Stimulated activated CD4-positive, alpha-beta T cell treated with anti-CD3 and anti-CD28 coated beads, Interleukin-1b, Interleukin-23, amount 100 ng/mL, for 1 hour (primary cell): ENCODE measurements at places on chromosomes 16 and 17.

DNA sequence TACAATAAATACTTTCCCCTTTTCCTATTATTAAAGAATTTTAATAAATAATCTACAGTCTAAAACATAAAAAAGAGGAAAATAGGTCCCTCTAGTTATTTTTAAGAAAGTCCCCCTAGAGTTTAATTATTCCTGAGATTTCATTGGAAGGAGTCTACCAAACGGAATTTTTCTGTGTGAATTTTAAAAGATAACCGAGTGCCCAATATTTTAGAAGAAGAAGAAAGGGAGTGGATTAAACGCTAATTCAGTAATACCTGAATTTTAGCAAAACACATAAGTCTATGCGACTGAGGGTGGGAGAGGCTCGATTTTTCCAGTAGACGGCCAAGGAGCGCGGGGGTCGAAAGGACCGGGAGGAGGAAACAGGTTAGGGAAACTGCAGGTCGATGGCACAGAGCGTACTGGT, 2.2 kb downstream of the HOXB2 start:
- no peak for DNase-seq

GRCh38 chr17:41535764-41536481, 7.8 kb upstream of the KRT19 start:
- DNase-seq, result no peak

- no peak for DNase-seq
Observed at GRCh38 chr16:83118365-83118764, 491.6 kb downstream of the CDH13 start.

GRCh38 chr16:86747761-86748160, 169.4 kb downstream of the FOXL1 start:
- no peak for DNase-seq

DNA sequence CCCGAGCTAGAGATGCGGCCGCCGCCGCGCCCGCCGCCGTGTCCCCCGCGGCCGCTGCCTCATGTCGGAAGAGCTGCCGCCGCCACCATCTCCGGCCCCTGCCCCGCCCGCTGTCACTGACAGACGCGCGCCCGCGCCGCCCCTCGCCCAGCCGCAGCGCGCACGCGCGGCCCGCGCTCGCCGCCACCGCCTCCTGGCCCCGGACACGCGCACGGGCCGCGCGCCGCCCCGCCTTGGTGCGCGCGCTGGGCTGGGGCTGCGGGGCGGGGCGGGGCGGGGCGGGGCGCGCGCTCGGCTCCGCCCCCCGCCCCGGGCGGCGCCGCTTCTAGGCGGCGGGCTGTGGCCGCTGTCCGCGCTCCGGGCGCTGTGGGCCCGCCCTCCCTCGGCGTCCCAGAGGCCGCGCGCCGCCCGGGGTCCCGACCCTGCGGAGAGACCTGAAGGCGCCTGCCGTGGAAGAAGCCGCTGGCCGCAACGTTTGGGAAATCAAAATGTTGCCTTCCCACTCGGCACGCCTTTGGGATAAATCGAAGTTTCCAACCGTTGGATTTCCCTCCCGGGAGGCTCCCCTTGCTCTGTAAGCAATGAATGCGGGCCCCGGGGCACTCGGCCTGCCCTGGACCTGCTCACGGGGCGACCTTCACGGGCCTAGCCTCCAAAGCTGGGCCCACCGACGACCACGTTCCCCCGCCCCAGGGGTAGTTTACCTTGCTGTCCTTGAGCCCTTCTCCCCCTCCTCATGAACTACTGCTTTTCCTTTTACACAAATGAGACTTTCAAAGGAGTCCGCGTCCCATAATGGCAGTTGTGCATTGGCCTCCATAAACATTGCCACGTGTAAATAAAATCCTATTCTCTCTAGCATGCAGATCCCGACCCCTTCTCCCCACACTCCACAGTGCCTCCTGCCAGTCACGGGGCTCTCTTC, at the start of gene ADCY9:
ADCY9 (minus strand) TSS at position 118 of the 925 bp plus-strand sequence. CDS start 1,000 bp downstream, outside the sequence.
- peak; percentile 49 for DNase-seq

DNA sequence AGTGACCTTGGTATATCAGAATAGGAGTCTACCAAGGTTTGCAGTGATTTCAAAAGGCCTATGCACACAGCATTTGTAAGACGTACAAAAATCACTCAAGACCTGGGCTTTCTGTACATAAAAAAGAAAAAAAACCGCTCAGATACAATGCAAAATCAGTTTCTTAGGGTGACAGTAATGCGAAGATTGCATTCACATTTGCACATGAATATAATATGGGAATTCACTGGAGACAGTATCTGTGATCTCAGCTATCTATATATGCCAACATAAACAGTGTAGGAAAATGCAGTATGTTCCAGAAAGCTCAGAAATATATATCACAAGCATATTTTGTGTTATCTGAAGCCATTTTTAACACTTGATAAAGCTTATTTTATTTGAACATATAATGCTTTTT, 176.4 kb upstream of the MYOCD start:
- no peak for DNase-seq

GRCh38 chr16:23031508-23032098, 117.6 kb downstream of the USP31 start:
- DNase-seq, result no peak

DNA sequence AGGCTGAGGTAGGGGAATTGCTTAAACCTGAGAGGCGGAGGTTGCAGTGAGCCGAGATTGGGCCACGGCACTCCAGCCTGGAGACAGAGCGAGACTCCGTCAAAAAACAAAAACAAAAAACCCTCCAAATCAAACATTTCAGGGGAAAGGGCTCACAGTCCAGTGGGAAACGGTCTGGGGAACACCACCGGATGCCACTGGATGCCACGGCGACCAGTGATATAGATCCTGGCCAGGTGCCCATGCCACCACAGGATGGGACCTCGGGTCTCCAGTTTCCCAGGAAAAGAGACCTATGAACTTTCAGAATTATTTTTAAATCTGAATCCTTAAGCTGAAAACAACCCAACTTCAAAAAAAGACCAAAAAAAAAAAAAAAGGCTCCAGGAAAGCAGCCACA, 12.3 kb downstream of the CEP131 start:
- DNase-seq, result no peak

DNA sequence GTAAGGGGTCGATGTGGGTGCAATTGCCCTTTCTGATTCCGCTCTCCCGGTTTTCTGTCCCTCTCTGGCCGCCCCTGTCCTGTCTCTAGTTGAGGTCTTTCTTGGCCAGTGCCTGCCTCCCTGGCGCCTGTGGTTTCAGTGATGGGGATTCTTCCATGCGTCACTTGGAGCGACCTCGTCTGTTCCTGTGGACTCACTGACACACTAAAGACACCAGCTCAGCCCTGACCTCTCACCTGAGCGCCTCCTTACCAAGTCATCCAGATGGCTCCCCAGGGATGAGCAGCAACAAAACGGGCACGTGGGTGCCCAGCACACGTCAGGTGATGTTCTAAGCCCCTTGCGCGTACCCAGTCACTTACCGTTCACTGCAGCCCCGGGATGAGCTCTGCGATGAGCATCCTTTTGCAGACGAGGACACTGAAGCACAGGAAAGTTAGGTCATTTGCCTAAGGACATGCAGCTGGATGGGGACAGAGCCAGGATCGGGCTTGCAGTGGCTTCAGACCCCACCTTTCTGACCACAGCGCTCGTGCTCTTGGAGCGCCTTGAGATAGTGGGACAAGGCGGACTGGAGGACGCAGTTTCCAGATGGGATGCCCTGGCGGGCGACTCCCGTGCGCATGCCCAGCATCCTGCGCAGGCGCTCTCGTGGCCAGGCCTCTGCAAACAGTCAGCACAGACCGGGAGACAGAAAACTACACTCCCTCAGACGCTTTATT, 11.5 kb upstream of the LGALS3BP start:
- DNase-seq, result no peak

GRCh38 chr16:68802190-68802589, 41.1 kb upstream of the TANGO6 start:
- DNase-seq, result no peak

- DNase-seq, result no peak
Observed at GRCh38 chr17:81239714-81240555, 817 bp downstream of the NDUFAF8 start.

DNA sequence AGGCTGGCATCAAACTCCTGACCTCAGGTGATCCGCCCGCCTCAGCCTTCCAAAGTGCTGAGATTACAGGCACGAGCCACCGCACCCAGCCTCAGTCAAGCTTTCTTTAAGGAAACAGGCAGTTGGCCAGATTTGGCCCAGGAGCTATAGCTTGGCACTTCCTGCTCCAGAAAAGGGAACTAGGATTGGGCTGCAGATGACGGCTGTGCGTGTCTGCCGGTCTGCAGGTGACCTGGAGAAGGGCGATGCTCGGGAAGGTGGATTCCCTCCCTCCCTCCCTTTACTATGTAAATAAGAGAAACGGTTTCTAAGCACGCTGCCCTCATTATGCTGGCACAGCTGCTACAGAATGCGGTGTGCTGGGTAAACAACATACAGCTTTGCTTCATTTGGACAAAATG, 215.9 kb downstream of the RPTOR start:
- DNase-seq, result no peak

DNA sequence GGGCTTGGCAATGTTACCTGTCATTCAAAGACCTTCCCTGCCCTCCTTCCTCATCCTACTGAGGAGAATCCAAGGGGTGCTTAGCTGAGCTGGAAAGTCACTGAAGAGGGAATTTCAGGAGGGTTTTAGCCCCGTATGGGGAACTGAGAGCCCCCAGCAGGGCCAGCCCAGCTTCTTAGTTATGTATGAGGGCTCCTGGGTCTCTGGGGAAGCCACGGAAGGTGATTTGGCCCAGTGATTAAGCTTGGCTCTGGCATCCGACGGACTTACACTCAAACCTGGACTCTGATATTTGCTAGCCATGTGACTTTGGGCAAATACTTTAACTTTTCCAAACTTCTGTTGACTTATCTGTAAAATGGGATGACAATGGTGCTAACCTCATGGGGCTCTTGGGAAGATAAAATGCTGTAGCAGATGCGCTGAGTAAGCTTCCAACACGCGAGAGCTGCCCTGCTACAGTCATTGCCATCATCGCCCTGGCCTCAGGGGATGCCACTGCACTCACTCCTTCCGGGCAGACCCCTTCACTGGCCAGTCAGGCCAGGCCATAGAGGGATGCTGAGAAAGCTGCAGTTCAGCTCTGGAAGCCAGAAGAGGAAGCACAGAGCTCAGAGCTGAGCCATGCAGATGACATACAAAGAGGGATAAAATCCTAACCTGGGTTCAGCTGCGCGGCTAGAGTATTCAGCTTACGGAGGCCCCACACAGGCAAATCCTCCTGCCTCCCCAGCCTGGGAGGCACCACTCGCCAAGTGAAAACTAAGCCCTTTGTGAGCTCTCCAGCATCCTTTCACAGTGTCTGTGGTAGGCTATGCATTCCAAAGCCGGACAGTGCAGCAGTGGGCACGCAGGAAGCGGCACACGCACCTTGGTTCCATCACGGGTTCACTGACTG, 44.9 kb upstream of the PIK3R6 start:
- DNase-seq, result no peak

DNA sequence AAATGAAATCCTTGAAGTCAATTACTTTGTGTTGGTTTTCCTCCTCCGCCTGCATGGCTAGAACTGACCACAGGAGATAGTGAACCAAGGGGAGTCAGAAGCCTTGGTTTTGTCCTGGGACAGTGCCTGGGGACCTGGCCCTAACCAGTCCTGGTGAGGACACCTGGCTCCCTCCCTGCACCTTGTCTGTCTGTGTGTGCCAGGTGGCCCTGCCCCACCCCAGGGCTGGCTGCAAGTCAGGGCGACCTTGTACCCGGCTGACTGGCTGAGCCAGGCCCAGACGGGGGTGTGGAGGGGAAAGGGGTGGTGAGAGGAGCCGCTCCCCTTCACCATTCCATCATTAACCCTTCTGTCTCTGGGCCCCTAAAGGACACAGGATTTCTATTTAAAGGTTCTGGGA, 3.4 kb downstream of the RAPGEFL1 start:
- DNase-seq, result no peak

DNA sequence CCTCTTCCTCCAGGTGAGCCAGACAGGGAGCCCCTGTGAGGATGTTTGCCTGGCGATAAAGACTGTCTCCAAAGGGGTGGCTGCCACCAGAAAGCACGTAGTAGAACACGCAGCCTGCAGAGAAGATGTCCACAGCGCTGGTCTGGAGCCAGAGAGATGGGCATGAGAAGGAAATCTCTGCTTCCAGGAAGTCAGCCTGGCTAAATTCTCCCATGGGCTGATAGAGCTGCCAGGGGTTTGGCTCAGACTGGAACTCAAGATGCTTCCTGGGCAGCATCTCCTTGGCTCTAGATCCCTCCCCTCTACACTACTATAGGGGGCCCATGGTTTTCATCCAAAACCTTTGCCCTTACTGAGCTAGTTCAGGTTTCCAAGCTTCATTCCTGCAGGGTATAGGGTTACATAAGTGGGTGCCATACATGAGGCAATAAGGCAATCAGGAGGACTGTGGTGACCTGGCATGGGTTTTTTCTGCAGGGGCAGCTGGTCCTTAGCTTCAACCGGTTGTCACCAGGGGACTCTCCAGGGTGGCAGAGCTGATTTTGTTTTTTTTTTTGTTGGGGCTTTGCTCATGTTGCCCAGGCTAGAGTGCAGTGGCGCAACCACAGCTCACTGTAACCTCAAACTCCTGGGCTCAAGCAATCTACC, 13.6 kb downstream of the PLK1 start:
- no peak for DNase-seq

GRCh38 chr16:57591870-57592485, 36.5 kb upstream of the ADGRG1 start:
- no peak for DNase-seq

- DNase-seq, result no peak
Observed at GRCh38 chr16:19168371-19169081, 486 bp downstream of the SYT17 start.

- DNase-seq, result no peak
Observed at GRCh38 chr17:17677299-17678040, 3.8 kb upstream of the RAI1 start.

DNA sequence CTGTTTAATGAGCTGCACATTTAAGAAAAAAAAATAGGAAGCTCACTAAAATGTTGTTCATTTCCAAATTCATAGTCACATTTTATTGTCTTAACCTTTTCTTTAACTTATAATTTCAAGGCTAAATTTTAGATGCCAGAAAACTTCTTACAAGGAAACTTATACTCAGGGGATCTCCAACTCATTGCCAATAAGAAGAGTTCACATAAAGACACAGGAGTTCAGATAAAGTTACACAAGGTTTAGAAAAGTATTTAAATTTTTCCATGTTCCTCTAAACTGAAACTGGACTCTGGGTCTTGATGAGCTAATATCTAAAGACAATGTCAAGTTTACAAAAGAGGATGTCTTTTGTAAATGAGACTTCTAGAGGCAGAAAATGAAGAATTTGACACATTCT, 190.7 kb upstream of the KCNJ16 start:
- no peak for DNase-seq

- no peak for DNase-seq
Observed at GRCh38 chr17:38703742-38704605, 1.1 kb upstream of the MLLT6 start.

DNA sequence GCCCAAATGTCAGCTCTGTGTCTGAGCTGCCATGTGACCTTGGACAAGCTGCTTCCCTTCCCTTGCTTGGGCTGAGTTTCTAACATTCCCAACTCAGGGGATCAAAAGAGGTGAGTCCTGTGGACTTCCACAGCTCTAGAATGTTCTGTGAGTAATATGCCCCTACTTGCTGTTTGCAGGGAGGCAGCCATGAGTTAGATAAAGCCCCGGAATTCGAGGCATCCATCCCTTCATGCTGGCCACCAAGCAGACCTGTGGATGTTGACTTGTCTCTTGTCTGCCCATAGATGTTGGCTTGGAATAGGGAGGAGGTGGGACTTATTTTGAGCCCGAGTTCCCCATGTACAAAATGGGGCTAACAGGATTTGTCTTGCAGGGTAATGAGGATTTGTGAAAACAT, 36.2 kb downstream of the KSR1 start:
- no peak for DNase-seq

- DNase-seq, result no peak
Observed at GRCh38 chr16:30658731-30659506, 688 bp downstream of the FBRS start.
